Right ventricle myocardium superior (tissue), 1 donor: ENCODE measurements at places on chromosomes 7 and 10.

GRCh38 chr10:97849103-97849686 is 448 bp upstream of the GOLGA7B start:
- no peak for DNase-seq

DNA sequence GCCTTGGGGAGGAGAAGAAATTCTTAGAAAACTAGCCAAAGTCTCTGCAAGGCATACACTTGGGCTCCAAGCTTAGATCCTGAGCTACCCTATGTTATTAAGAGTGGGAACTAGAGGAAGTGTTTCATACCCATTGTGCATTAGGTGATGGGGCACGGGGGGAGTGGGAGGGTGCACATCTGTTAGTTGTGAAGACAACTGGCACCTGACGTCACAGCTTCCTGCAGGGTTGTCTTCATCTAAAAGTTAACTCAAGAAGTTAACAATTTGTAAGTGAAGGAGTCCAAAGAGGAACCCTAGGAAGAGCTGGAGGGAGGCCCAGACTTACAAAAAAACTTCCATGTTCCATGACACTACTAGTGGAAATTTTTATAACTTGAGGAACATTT is 158.1 kb downstream of the ADRA2A start:
- DNase-seq, result no peak

DNA sequence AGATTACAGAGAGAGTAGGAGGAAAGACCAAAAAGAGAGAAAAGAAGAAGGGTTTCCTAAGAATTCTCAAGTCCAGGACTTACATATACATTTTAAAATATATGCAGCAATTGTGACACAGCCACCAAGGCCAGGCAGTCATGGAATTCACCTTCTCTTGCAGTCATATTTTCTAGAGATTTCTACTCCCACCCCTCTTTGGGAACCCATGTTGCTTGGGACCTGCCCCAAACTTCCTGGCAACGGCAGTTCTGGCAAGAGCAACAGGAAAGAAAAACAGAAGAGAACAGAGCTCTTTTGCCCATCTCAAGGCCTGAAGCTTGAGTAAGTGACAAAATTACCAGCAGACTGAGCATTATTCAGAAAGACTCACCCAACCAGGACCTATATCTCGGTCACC is 128.3 kb upstream of the ASAH2 start:
- no peak for DNase-seq

GRCh38 chr10:92970301-92971070 is 90.1 kb upstream of the CYP26C1 start:
- no peak for DNase-seq

- DNase-seq, result no peak
Measured at GRCh38 chr7:105224884-105225651, 163.7 kb downstream of the SRPK2 start.

- DNase-seq, result no peak
Measured at GRCh38 chr10:45509491-45509890, 135.5 kb downstream of the ALOX5 start.

GRCh38 chr10:31124852-31125251 is 93.2 kb upstream of the ZNF438 start:
- DNase-seq, result no peak

- no peak for DNase-seq
Measured at GRCh38 chr10:93850031-93851015, 43.5 kb upstream of the SLC35G1 start.

- DNase-seq, result no peak
Measured at GRCh38 chr10:128042131-128042610, 84.1 kb downstream of the MKI67 start.

- no peak for DNase-seq
Measured at GRCh38 chr7:90597563-90598253, 1.6 kb downstream of the CDK14 start.

DNA sequence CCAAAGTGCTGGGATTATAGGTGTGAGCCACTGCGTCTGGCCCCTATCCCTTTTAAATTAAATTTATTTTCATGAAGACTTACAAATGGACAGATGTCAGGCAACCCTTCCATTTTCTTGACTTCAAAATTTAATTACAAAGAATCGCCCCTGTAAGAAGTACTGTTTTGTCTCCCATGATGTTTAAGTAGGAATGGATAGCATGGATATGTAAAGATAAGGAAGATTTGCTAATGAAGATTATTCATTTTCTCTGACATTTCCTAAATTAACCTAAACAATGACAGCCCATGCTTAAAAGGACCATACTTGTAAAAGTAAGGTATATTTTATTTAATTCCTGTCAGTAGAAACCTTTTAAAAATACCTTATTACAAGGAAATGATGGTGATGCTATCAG is 552.9 kb downstream of the GFRA1 start:
- no peak for DNase-seq

DNA sequence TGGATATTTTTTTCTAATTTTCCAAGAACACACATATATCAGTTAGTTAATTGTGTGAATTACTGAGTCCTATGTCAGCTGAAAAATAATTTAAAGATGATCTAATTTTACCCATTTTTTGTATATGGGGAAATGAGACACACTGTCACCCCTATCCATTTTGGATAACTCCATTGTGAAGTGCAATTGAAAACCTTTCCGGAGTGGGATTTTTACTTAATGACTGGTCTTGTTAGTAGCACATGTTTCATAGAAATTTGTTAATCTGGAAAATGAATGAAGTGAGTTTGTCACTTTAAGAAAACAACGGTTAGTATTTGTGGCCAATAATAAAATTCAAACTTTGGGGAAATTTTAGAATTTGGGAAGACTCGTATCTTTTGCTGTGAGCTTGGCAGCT is 2.0 kb downstream of the GARS1 start:
- no peak for DNase-seq
